ENCODE measurements at places on chromosomes 5 and 9.
A peak's percentile ranks its signal among the peaks of the same experiment; 100 is the strongest.

GRCh38 chr9:108282872-108283271, 572.9 kb downstream of the ACTL7B start:
- peak; percentile 21 for DNase-seq

- no peak for DNase-seq
Measured at GRCh38 chr5:5315068-5315980, 107.2 kb upstream of the ICE1 start.

GRCh38 chr9:13033959-13034693, 245.4 kb downstream of the MPDZ start:
- peak; percentile 37 for DNase-seq

DNA sequence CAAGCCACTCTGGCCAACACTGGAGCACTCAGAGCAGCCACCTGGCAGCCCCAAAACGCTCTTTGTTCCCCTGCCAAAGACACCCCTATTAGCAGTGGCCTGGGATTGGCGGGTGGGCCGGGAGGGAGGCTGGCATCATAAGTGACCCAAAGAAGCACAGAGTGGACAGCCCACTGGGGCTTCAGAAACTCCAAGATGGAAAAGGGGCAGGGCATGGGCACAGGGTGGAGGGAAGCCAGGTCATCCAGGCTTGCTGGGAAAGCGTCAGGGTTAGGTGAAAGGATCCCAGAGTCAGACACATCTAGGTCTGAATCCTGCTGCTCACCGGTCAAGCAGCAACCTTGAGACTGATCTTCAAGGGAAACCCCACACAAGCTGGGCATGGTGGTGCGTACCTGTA, 14.8 kb downstream of the EEIG1 start:
- DNase-seq, result no peak

- no peak for DNase-seq
Measured at GRCh38 chr5:154517181-154517580, 39.2 kb upstream of the HAND1 start.

DNA sequence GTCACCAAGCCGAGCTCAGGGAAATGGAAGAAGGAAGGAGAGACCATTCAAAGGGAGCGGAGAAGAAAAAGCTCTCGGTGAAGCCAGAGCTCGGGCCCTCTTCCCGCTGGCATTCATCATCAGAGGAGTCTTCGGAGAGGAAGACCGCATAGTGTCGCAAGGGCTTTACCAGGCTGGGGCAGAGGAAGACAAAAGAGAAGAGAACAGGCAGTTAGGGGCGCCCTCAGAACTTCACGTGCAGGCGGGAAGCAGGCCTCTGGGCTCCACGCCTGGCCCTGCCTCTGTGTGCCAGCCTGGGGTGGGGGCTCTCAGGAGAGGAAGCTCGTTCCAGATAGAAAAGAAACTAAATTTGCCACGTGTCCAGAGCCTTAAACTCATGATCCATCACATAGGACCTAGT, 31.7 kb downstream of the CRB2 start:
- DNase-seq, result no peak

GRCh38 chr9:125272697-125273096, 11.1 kb downstream of the GAPVD1 start:
- DNase-seq, result no peak

DNA sequence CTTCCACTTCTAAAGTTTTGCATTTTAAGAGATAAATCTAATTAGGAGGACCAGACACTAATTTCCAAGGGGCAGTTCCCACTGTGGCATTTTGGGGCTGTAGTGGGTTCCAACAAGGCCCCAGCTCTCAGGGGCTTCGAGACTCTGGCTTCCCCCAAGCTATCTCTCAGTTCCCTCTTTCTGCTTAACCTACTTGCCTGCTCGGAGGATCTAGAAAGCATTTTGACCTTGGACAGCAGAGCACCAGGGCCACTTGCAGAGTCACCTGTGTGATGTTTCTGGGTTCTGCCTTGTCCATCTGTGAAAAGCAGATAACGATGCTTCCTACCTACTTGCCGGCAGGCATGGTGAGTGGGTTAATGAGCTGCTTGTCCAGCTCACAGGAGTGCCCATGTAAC, 175.4 kb downstream of the MED10 start:
- no peak for DNase-seq

- no peak for DNase-seq
Measured at GRCh38 chr9:6566409-6567139, 79.0 kb downstream of the GLDC start.

DNA sequence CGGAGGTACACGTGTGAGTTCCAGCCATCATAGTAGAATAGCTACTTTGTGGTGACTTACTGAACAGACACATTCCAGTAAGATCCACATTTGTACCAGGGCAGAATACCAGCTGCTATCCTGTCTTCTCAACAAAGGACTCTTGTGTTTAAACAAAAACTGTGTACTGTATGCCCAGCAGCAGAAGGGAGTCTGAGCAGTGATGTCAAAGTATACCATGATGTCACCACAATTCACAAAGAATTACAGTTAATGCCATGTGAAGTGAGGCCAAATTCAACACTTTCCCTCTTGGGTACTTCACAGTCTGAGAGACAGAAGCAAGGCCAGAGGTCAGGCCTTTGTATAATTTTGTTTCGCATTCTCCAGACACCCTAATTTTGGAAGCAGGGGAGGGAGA, 137.0 kb downstream of the ADAMTSL1 start:
- no peak for DNase-seq

DNA sequence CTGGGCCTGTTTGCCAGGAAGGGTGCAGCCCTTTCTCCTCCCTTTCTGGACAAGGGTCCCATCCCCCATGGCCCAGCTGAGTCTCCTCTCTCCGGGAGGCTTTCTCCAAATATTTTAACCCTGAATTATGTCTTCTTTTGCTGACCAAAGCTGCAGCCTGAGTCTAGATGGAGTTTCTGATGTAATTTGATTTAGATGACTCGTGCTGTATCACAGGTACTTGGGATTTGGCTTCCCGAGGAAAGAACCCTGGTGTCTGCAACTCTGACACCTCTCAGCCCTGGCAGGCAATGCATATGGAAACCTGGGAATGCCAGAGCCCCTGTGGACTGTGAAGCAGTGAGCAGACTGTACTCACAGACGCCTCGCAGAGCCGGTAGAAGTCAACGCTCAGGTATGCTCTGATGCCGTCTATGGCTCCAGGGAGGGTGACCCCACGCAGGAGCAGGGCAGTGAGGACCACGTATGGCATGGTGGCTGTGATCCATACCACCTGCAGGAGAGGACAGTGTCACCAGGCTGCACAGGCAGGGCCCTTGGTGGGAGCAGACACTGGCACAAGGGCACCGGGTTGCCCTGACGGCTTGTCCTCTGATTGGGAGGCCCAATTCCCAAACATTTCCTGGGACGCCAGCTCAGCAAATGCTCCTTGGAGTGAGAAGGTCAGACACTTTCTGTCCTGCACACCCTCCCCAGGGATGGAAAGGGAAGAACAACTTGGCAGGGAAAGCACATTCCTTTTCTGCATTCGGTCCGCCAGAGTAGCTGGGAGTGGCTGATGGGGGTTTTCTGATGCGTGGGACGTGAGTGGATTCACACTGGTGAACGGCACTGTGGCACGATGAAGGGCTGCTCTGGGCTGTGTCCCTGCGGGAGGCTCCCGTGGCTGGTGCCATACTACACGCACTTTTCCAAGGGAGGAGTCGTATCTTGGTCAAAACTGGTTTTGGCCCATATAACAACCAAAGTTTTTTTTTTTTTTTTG, 24.7 kb downstream of the SLC6A3 start:
- no peak for DNase-seq

GRCh38 chr5:75839547-75839946, 122.3 kb upstream of the POC5 start:
- DNase-seq, result no peak

DNA sequence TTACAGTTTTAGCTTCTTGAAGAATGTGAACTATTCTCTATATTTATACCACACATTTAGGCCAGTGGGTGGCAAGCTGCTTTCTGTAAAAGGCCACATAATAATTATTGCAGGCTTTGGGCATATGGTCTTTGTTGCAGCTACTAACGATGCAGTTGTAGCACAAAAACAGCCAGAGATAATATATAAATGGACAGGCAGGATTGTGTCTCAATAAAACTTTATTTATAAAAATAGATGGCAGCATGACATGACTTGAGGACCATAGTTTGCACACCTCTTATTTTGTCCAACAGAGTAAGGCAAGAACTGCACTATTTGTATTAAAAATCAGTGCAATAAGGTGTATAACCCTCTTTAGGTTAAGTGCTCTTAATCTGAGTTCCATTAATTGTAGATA, 415.0 kb downstream of the ANXA1 start:
- DNase-seq, result no peak

GRCh38 chr5:135584918-135585317, 6.1 kb upstream of the CXCL14 start:
- no peak for DNase-seq

GRCh38 chr9:98031935-98032334, 24.6 kb upstream of the NANS start:
- DNase-seq, result no peak

DNA sequence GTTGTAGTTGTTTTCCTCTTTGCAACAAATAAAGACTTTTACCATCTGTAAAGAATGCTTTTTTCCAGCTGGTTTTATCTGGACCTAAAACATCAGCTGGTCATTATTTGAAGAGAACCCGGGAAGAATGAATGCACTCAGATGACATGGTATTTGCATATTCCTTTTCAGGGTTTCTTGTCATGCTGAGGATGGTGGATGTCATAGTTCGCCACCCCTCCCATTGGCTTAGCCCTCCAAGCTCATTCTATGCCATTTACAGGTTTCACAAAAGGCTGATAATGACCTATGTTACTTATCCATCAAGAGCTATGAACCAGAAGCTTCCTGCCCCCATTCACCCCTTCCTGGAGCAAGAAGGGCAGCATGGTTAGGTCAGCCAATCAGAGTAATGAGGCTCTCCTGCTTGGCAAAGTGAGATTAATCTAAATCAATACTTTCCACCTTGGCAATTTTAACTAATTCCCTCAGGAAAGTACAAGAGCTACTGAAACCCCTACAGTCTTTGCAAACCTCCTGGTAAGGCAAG, 440.5 kb upstream of the TLE4 start:
- no peak for DNase-seq

- no peak for DNase-seq
Measured at GRCh38 chr9:36713515-36714490, 141.1 kb downstream of the MELK start.

DNA sequence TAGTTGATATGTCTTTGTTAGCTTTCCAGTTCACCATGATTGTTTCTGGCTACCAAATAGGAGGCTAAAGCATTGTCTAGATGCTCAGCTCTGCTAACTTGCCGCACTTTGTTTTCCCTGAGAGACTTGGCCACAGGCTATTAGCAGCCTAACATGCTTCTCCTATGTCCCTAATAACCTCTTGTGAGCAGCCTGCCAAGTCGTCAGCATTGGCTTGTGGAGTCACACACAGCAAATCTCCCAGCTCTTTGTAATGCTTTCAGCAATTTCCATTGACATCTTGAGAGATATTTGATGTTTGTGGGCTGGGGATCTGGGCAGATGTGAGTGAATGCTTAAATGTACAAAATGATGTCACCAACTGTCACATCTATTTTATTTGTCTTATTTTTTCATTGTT, 346.9 kb downstream of the KDM4C start:
- DNase-seq, result no peak

DNA sequence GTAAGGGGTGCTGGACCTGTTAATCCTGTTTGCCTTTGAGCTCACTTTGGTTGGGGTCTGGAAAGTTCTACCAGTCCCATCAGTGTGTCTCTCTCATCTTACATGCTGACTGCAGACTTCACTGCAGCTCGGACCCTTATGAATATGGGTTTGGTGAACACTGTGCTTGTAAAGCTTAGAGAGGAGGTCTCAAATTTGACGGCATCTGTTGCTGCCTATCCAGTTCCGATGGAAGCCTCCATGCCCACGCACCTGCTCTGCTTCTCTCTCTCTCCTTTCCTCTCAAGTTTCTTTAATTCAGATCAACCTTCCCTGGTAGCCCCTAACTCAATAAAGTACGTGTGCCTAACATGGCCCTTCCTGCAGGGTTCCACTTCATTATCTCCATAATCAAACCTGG, 217.9 kb downstream of the HSPA4 start:
- DNase-seq, result no peak

DNA sequence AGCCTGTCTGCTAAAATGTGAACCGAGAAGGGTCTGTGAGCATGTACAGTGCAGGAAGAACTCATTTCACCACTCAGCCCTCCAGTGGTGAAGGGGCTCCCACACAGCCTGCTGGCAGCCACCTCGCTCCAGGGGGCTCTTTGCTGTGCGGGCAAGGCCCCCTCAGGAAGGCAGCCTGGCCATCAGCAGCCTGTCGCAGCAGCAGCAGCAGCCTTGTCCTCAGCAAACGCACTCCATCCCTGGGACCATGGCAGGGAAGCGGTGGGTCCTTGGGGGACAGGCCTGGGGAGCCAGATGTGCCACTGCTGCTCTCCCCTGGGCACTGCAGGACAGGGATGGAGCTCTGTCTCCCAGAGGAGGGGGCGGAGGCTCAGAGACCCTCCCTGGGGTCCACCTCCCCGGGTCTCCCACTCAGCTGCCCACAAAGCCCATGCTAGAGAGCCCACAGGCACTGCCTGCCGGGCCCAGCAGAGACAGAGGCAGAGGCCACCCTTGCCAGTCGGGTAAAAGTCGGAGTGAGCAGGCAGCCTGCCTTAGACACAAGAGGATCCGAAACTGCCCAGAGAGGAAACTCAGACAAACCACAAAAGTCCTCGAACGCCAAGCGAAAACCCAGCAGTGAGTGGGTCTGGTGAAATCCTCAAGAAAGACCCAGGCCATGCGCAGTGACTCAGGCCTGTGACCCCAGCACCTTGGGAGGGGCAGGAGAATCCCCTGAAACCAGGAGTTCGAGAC, 8.0 kb downstream of the BRD3 start:
- peak; percentile 72 for DNase-seq

DNA sequence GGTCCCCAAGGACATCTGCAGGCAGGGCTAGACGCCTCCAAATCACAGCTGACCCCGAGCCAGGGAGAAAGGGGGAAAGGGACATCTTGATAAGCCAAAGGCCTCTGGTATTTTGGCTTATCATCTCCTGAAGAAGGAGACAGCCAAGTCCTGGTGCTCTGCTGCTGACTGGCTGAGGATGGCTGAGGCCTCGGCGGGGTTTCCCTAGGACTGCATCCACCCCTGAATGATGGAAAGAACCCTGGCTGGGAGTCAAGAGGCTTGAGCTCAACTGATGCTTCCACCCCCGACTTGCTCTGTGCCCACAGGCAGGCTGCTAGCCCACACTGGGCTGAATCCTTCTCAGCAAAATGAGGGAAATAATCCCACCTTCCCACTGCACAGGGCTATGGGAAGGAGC, 30.9 kb upstream of the HRH2 start:
- DNase-seq, result no peak

GRCh38 chr5:172833686-172834414, at the start of gene ERGIC1:
Gene ERGIC1, plus strand, starts transcription at chr5:172834251. Its CDS starts 163 bp downstream, at chr5:172834414.
- DNase-seq, result no peak

- DNase-seq, result no peak
Measured at GRCh38 chr9:74609671-74610405, 112.7 kb downstream of the RORB start.

DNA sequence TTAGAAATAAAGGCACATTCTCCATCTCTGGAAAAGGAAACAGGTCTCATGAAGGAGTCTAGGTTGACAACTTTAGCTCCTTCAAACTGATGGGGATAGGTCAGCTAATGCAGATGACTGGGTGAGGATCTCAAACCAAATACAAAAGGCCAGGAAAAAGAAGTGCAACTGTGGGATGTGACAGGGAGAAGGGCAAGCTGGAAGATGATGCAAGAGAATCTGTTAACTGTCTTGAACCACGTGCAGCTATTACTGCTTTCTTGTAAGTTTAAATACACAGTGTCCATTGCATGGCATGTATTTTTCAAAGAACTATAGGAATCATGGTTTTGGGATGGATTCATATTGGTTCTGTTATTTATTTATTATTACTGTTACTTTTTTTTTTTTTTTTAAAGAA, 331.8 kb downstream of the NDUFS4 start:
- DNase-seq, result no peak

All from common myeloid progenitor, CD34-positive (primary cell).